ENCODE measurements at places on chromosomes 6 and 20.

DNA sequence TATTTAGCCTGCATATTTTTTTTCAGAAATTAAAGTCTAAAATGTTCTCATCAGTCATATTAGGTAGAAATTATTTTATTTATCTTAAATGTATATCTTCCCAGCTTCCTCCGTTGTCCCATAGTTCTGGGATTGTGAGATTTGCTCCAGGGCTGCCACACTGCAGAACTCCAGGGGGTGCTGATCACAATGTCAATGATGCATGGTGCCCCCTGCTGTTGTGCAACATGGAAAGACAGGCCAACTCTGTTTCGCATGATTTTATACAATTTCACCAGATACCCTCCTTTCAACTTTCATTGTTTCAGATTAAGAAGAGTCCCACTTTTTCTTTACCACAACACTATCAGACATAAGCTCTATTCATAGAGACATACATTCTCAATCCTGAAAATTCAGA is 35.9 kb downstream of the ID4 start:
- no peak for DNase-seq

- no peak for DNase-seq
These were observed 207.1 kb downstream of the ERMARD start for GRCh38 chr6:169958510-169958909.

GRCh38 chr6:105324386-105324950 is 78.4 kb downstream of the PREP start:
- DNase-seq, result no peak

GRCh38 chr6:109197061-109197460 is 101.8 kb downstream of the CEP57L1 start:
- no peak for DNase-seq

- DNase-seq, result no peak
These were observed 2.2 kb downstream of the PRRC2A start for GRCh38 chr6:31622684-31623091.

GRCh38 chr6:110322874-110323242 is 35.3 kb downstream of the METTL24 start:
- DNase-seq, result no peak

DNA sequence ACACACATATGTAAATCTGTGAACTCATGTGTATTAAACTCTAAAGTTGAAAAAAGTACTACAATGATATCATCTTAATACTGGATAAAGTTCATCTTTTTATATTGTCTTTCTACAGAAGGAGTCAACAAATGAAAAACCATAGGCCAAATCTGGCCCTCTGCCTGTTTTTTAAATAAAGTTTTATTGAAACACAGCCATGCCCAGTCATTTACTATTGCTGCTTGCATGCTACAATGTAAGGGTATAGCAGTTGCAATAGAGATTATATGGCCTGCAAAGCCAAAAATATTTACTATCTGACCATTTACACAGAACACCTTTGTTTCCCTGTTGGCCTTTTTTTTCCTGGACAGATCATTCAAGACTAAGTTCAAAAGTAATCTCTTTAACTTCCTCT is 374.6 kb upstream of the ARID1B start:
- DNase-seq, result no peak

DNA sequence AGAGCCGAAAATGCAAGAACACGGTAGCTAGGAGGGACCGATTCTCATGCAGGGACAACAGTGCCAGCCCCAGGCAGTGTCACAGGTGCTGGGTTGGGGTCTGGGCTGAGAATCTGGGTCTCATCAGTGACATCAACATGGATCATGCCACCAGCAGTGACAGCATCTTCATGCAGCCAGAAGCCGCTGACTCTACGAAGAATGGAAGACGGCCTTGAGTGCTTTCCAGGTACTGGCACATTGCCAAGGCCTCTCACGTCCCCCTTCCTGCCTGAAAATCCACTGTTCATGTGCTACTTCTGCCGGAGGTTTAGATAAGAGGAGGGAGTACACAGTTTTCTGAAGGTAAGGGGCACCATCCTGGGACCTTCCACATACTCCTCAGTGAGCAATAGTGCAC is 141.1 kb upstream of the FOXQ1 start:
- DNase-seq, result no peak

GRCh38 chr20:24452498-24453127 is 16.8 kb upstream of the SYNDIG1 start:
- DNase-seq, result no peak

GRCh38 chr6:15790116-15790515 is 127.3 kb upstream of the DTNBP1 start:
- no peak for DNase-seq

DNA sequence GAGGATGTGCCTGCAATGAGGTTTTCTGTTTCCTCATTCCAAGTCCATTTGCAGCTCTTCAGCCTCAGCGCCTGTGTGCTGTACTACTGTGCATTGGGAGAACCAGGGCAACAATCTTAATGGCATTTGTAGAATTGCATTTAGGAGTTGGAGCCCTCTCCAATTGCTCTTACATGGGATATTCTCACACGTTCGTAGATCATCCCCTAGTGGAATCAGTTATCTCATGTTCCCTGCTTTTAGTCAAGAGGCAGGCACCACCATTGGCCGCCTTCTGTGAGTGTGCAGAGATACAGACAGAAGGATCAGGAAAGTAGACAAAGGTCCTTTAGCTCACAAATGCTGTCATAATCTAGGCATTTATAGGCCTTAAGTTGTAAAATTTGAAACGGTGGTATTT is 84.2 kb upstream of the RGS17 start:
- DNase-seq, result no peak

- DNase-seq, result no peak
These were observed 14.3 kb downstream of the SLA2 start for GRCh38 chr20:36631646-36632045.

DNA sequence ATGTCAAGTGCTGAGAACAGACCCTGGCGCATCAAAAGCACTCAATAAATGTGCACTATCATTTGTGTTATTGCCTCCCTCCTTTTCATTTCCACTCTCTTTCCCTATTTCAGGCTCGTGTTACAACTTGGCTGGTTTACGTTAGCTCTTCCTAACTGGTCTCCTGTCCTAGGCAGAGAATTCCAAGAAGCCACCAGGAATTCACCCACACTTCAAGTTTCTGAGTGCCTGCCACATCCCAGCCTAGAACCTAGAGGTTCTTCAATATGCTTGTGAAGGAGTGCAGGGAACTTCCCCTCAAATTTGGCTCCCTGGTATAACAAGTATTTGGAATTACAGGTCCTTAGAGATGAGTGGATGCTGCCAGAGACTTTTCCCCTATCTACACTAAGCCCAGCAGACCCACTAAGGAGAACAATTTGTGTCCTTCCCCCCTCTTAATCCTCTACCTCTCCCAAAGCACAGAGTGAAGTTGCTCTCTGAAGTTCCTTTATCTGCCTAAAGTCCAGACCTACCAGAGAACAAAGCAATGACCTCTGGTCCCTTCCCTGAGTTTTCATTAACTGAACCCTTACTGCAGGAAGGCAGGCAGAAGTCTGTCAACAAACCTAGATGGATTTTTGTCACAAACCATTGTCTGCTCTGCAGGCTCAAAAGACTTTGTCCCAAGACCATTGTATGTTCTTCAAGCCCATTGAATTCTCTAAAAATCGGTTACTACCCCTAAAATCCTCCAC is 201.6 kb upstream of the JARID2 start:
- DNase-seq, result no peak

DNA sequence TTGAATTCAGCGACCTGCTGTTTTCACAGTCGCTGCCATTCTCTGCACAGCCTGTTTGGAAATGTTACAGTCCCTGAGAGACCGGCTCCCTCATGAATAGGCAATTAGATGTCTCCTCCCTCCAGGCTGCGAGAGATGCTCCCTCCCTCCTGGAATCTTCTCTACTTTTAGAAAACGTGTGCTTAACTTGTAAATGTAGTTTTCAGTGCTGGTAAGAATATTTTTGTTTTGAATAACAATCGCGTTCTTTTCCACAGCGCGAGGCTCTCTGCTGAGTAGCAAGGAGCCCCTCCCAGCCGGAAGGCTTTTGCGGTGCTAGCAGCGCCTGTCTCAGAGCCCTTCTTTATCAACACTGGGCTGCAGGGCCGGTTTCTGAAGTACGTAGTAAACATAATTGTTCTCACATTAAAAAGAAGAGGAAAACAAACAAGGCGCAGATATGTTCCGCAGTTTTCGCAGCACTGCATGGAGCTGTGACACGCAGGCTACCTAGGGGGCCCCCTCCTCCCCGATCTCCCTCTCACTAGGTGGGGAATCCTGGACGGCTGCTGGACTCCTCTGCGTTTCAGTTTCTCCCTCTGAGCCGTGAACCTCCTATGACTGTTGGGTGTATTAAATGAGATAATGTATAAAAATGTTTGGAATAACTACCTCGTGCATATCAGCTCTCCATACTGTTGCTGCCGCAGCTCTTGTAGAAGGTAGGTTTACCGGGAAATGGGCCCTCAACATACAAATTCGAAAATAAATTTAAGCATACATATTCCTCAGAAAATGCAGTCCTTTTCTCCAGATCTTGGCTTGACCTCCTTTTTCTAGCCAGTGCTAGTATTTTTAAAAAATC is 79.0 kb upstream of the SPACA1 start:
- no peak for DNase-seq

- no peak for DNase-seq
These were observed 185.4 kb downstream of the BCAS1 start for GRCh38 chr20:53884859-53885541.
